Activated CD8-positive, alpha-beta memory T cell treated with anti-CD3 and anti-CD28 coated beads for 48 hours (primary cell): ENCODE measurements at places on chromosomes 7 and 10.

DNA sequence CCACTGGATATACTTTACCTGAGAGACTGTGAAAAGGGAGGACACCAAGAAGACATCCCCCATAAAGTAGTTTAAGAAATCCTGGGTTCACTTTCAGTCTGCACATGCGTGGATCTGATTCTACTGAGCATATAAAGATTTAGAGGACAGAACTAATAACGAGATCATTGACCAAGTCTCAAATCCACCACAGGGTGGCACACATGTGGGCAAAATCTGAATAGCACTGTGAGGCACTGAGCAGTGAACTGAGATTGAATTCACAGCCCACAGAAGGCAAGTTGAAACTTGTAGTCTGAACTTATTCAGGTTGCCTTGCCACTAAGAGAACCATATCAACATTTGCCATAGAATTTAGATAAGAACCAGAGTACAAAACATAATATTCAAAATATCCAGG lies 818.6 kb downstream of the GRID1 start:
- no peak for DNase-seq

- DNase-seq, result no peak
These were observed 1.2 kb upstream of the ABCF2 start for GRCh38 chr7:151228024-151228866.

GRCh38 chr7:77313085-77313484 lies 103.1 kb downstream of the GSAP start:
- no peak for DNase-seq

DNA sequence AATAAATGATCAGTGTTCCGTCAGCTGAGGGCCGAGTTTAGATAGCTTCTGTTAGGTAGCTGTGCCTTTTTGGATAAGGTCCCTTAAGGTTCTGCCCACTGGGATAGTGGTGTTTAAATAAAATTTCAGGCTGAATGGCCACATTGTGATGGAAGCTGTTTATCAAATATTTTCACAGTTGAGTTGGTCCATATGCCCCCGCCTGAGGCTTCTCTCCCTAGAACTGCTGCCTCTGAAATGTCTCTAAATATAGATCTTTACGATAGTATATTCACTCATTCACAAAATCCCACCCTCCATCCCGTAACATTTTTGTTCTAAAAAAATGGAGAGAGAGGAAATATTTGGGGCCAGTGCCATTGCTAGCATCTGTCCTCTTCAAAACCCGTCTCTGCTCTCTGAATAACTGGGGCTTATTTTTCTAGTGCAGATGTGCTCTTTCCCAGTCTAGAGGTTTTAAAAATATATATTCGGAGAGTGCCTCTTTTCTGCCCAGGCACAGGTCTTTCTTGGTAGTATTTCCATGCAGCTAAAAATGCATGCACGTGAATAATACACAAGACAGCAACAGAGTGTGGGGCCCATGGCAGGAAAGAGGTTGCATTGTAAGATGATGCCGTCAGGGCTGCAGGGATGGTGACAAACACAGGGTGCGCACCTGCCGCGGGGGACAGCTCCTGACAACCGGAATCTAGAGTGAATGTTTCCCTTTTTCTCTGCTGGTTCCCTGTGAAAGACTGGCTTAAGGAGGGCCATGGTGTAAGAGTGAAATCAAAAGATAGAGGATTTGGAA lies 105.4 kb upstream of the BTBD16 start:
- no peak for DNase-seq

GRCh38 chr7:141313896-141314295 lies 237.3 kb upstream of the AGK start:
- no peak for DNase-seq

DNA sequence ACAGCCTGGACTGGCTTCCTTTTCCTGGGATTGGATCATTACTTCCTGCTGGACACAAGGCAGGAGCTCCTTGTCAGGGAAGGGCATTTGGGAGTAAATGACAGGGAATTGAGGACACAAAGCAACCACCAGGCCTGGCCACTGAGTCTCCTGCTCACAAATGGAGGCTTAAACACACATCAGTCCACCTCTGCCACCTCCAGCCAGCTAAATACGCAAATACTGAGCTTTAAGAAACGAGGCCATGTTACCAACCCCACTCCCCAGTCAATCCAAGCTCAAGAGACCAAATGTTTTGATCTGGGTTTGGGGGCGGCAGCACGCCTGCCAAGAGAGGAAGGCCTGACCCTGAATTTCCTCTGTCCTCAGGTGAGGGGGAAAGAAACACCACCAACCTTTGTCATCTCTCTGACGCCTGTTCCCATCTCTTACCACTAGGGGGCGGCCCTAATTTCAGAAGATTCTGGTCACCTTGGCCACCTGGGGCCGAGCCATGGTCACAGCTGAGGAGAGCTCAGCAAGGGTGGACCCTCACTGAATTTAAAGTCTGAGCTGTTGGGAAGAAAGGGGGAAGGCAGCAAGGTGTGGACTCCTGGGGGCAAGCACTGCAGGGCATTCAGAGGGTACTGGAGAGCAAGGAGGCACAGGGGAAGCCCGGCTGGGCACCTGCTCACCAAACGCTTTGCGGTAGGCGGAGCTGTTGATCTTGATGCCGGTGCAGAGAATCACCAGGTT lies 16.5 kb downstream of the AIFM2 start:
- DNase-seq, result no peak

DNA sequence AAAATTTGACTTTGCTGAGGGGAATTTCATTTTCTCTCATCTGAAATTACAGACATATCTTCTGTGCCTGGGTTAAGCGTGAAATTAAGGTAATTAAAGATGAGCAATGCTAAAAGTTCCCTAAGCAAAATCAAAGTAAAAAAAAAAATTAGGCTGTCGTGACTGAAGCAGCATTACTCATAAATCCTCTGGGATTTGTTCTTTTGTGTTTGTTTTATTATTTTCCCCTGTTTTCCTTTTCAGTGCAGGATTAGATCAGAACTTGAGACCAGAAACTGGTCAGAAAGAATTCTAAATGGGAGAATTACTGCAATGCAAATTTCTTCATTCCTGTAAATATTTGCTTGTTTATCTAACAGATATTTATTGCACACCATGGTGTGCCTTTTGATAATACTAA lies 141.4 kb upstream of the BET1 start:
- DNase-seq, result no peak

- DNase-seq, result no peak
These were observed 45.2 kb downstream of the SRRM3 start for GRCh38 chr7:76246804-76247389.

- no peak for DNase-seq
These were observed 1.3 kb downstream of the SEC61G start for GRCh38 chr7:54757711-54758110.

GRCh38 chr10:69646185-69647060 lies 16.4 kb downstream of the FAM241B start:
- no peak for DNase-seq

DNA sequence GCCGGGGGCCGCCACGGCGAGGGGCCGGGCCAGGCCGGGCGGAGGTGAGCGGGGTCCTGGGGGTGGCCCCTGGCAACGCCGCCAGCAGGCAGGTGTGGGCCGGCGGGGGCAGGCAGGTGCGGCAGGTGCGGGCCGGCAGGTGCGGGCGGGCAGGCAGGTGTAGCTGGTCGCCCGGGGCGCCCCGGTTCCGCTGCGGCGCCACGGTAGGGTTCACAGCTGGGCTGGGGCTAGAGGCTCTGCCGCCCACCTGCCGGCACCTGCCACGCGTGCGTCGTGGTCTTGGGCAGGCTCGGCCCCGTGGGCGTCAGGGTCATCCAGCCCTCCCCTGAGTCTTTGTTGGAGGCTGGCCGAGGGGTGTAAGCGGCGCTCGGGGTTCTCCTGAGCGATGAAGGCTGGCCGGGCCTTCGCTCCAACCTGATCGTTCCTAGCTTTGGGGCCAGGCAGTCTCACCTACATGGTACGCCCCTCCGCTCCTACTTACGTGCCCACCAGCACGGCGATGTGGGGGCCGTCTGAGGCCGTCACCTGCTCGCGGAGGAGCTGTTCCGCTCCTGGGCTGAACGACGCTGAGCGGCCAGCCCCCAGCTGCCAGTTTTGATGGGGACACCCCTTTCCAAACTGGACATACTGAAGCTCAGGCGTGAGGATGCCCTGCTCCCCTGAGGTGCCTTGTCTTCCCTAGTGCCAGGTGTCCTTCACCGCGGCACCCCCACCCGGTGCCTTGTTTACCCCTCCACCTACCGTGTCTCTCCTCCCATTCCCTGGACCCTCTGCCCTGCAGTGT lies 493 bp downstream of the ZMIZ2 start:
- DNase-seq, result peak; percentile 26

GRCh38 chr7:55533050-55533728 lies 39.1 kb downstream of the VOPP1 start:
- DNase-seq, result peak; percentile 57

GRCh38 chr7:14332155-14332554 lies 342.7 kb upstream of the ETV1 start:
- no peak for DNase-seq

GRCh38 chr7:98105942-98106544 lies 619 bp upstream of the LMTK2 start:
- no peak for DNase-seq
